ENCODE measurements at places on chromosomes 12 and 14.

DNA sequence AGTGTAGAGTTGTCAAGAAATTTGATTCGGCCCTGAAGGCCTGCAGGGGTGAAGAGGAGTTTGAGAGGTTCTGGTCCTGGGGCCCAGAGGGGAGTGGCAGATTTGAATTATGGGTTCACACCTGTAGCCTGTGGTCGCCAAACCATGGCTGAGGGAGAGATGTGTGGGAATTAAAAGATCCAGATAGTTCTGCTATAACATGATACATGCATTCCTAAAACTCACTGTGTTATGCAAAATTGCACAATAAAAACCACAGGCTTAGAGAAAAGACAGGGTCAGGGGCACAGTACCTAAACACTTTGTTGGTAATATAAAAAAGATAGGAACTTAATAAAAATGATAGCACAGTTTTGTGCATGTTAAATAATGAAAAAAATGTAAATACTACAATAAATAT lies 106.2 kb downstream of the TMEM30B start:
- DNase-seq: peak; percentile 57

GRCh38 chr14:52850451-52850909 lies 59.1 kb upstream of the GNPNAT1 start:
- DNase-seq: no peak

- DNase-seq: no peak
Observed at GRCh38 chr14:101358320-101359125, 202.8 kb upstream of the DIO3 start.

DNA sequence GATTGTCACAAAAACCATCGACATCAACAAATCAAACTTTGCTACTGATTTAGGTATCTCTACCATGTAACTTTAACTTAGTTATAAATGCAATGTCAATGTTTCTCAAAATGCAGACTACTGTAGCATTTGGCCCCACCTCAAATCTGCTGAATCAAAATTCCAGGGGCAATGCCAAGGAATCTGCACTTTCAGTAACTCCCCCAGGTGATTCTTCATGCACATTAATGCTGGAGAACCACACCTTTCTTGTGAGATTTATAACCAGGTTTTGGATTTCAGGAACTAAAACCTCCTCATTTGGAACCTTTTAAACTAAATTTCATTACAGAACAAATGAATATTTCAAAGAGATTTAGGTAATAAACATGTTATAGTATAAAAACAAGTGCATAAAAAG lies 4.9 kb downstream of the ATP2B1 start:
- DNase-seq: no peak

GRCh38 chr12:67877727-67878126 lies 111.5 kb upstream of the IFNG-AS1 start:
- DNase-seq: no peak

DNA sequence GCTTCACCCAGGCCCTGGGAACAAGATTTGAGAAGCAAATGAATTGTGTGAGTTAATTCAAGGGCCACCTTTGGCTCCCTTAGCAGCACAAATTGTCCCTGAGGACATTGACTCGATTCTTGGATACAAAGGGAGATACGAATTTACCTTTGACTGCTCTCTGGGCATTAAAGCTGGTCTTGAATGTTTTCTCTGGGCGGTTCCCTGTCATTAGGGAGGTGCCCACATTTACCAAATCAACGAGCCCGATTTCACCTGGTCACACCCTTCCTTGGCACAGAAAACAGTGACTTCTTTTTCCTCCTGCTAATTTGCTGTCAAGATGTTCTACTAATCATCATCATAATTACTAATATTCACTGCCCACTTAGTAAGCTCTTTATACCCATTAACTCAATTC lies 27.1 kb upstream of the CCDC63 start:
- no peak for DNase-seq

- no peak for DNase-seq
Observed at GRCh38 chr12:127063339-127064072, 1203.5 kb upstream of the TMEM132C start.

DNA sequence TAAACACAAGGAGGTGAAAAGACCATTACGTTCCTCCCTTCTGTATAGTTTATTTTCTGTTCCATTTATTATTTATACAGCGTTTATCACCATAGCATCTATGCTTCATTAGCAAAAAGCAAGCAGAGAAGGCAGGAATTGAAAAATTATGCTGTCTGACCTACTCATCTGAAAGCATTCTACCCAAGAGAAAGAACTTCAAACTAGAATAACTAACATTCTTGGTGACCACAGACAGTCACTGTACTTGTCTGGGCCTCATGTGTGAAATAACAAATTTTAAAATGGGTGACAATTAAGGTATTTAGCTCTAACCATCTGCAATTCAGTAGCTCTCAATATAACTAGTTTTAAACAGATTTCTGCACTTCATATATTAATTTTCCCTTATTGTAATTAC lies 29.3 kb upstream of the PDE3A start:
- DNase-seq: no peak

DNA sequence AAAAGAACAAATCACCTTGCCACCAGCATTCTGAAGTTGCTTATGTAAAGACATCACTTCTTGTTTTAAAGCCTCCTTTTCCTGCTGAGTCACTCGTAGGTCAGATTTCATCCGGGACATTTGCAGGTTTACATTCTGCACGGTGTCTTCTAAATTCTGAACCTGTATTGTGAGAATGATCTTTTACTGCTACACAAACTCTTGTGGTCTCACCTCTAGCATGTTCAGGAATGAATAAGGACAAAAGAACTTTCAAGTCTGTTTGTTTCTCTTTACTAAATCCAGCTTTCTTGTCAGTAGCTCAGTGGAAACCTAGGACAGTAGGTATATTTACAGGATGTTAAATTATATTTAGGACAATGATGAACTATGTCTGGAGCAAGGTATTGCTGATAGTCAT lies 73.5 kb upstream of the SAV1 start:
- DNase-seq: peak; percentile 25

- no peak for DNase-seq
Observed at GRCh38 chr14:94019329-94019728, 6.8 kb upstream of the OTUB2 start.

DNA sequence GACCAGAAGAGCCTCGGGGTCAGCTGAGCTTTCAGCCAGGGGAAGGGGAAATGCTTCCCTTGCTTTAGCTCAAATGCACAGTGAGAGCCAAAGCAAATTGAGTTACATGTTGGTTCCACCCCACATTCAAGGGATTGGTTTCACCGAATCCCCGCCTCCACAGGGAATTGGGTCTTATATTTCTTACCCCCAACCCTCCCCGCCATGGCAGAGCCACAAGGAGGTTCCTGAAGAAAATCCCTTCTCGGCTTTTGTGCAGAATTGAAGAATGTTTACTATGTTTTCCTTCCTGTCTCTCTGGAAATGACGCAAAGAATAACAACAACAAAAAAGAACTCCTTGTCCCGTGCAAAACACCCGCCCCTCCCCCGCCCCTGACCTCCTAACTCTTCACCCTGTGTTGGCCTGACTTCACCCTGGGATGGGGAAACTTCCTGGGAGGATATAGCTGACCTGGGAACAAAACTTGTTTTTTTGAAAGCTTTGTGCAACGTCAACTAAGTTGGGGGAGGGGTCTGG lies 21.9 kb upstream of the CIPC start:
- peak; percentile 10 for DNase-seq

GRCh38 chr14:96792003-96792402 lies 5.2 kb upstream of the VRK1 start:
- no peak for DNase-seq

DNA sequence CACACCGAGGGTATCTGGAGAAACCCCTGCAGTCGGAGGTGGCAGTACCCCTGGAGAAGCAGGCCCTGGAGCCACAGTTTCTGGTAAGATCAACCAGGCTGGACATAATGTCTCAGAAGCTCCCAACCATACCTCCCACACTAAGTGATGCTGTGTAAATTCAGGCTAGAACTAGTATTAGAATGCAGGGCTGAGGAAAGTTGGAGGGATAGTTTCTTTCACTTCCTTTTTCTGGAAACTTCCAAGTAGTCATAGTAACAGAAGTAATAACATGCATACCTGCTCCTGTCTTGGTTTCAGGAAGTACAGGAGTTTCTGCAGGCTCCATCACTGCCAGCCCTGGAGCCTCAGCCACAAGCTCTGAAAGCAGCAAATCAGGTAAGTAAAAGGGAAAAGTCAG lies 228.1 kb upstream of the CNTN1 start:
- DNase-seq: no peak

DNA sequence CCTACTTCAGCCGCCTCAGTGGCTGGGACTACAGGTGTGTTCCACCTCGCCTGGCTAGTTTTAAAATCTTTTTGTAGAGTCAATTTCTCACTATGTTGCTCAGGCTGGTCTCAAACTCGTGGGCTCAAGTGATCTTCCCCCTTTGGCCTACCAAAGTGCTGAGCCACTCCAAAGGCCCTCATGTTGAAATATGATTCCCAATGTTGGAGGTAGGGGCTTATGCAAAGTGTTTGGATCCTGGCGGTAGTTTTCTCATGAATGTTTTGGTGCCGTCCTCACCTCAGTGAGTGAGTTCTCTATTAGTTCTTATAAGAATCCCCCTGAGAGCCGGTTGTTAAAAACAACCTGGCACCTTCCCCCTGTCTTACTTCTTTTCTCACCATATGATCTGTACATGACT lies 784.6 kb downstream of the TMTC2 start:
- DNase-seq: no peak

- peak; percentile 95 for DNase-seq
Observed at GRCh38 chr12:110023059-110023980, 24.1 kb downstream of the ANKRD13A start.

DNA sequence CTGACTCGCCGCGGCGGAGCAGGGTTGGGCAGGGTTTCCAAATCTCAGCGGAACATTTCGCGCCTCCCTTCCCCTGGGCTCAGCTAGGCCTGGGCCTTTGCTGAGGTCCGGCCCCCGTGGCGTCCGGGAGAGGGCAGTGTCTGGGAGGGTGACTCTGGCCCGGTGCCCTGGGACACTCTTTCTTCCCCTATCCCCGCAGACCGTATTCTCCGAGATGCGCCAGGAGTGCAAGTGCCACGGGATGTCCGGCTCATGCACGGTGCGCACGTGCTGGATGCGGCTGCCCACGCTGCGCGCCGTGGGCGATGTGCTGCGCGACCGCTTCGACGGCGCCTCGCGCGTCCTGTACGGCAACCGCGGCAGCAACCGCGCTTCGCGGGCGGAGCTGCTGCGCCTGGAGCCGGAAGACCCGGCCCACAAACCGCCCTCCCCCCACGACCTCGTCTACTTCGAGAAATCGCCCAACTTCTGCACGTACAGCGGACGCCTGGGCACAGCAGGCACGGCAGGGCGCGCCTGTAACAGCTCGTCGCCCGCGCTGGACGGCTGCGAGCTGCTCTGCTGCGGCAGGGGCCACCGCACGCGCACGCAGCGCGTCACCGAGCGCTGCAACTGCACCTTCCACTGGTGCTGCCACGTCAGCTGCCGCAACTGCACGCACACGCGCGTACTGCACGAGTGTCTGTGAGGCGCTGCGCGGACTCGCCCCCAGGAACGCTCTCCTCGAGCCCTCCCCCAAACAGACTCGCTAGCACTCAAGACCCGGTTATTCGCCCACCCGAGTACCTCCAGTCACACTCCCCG lies 3.0 kb downstream of the WNT1 start:
- no peak for DNase-seq

- DNase-seq: no peak
Observed at GRCh38 chr12:12473223-12473622, 89.4 kb downstream of the DUSP16 start.

GRCh38 chr12:100199347-100200149 lies 1.1 kb upstream of the ACTR6 start:
- peak; percentile 11 for DNase-seq

DNA sequence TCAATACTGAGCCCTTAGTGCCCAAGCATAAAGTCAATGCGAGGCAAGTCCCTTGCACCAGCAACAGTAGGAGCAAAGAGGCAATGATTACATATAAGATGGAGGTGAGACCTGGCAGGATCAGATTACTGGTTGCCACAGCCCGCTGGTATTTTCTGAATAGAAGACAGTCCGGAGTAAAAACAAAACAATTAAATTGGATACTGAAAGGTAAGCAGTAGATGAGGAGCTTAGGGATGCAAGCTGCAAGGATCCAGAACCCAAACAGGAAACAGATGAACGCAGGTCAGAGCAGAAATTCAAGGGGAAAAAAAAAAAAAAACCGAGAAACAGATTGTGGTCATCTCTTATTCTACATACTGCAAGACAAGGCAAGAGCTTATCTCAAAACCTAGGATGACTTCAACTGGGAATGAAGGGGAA lies 119.6 kb downstream of the MED13L start:
- DNase-seq: no peak
